Stimulated activated memory B cell treated with anti-CD40 and anti-IgM and Interleukin-4, amounts not matched to agents 10 μg/mL and 1 μg/mL and 100 μg/mL, for 72 hours (primary cell): ENCODE measurements at places on chromosomes 1 and 21.

GRCh38 chr1:201713086-201713810 lies 115.7 kb upstream of the IPO9 start:
- ATAC-seq, result no peak

- ATAC-seq, result peak; percentile 77
Observed at GRCh38 chr1:154837672-154838171, 32.4 kb downstream of the KCNN3 start.

GRCh38 chr1:53266038-53266437 lies 27.7 kb upstream of the MAGOH start:
- no peak for ATAC-seq

GRCh38 chr1:36965275-36966159 lies 68.8 kb downstream of the GRIK3 start:
- no peak for ATAC-seq

DNA sequence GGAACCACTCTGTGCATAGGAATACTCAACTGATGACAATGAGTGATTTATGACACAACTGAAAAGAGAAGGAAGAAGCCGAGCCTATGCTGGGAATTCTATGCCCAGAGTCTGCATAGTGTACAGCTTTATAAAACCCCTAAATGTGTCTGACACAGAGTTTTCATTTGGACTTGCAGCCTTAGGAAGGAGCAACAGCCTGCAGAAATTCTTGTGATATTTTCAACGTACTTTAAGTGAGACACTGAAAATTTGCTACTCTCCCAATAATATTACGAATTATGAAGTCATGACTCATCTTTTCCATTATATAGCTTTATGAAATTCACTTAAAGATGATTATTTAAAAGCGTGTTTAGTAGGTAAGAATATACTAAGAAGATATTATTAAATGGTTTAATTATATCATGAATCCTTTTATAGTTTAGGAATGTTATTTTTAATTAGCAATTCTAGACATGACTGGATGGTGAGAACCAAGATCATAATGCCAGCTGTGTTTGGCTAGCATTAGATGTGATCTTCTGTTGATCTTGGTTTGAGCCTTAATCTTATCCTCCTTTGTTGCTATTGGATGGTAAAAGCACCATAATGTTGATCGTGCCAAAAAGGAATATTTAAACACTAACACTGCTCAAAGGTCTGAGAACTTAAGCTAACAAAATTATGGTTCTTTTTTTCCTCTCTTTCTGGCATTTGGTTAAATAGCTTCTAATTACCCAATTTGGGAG lies 785.1 kb upstream of the ADGRL4 start:
- ATAC-seq, result no peak

DNA sequence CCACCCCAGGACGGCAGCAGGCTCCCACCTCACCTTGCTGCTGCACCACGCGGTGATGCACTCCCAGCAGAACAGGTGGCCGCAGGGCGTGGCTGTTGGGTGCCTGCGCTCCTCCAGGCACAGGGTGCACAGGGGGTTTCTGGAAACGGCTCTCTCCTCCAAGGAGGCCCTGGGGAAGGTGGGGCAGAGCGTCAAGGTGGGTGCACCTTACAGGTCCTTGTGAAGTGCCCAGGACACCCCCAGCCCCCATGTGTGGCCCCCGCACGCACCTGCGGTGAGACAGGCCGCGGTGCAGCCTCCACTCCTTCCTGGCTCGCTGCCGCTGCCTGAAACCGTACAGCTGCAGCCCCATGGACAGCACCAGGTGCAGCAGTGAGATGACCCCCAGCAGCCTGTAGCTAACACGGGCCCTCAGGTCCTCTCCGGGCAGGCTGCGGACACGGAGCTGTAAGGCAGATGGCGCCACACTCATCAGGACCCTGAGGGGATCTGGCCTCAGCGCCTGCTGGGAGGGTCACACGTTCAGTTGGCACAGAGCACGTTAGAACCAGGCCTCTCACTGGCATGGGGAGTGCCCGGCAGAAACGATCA lies 5.8 kb downstream of the PEX10 start:
- no peak for ATAC-seq

GRCh38 chr1:30292451-30292850 lies 430.9 kb downstream of the MATN1 start:
- no peak for ATAC-seq

DNA sequence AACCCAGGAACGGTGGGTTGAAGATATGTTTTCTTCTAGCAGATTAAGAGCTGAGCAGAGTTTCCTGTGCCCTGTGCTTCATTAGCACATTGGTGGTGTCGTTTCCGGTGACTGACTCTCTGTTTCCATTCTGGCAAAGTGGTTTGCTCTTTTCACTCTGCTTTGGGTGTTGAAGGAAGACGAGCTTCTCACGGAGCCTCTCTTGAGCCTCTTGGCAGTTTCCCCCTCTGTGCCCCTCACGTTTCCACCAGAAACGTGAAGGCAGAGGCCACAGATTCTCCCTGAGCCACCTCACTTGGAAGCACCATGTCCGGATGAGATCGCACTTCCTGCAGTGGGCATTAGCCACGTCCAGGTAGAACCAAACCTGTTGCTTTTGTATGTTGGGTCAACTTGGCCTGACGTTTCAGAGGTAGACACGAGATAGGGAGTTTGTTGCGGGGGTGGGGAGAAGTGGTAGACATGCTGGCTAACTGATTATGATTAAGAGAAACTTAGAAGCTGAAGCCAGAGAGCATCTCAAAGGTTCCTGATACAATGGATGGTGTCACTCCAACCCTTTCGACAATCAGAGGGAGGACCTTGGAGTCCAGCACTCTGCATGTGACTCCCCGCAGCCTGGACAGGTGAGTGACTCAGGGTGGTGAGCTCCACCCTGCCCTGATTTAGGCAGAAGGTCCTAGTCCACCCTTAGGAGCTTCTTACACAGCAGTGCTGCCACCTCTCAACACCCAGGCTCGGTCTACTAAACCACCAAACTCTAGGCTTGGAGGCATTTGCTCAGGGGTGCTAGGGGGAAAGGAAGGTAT lies at the start of gene LAX1:
Gene LAX1 (plus strand): TSS at position 155 of the 809 bp plus-strand sequence. CDS start 383 bp downstream, at position 538.
- peak; percentile 95 for ATAC-seq

- no peak for ATAC-seq
Observed at GRCh38 chr1:12615865-12616708, 1.9 kb downstream of the DHRS3 start.

GRCh38 chr1:193498088-193498655 lies 311.8 kb upstream of the B3GALT2 start:
- ATAC-seq, result no peak

DNA sequence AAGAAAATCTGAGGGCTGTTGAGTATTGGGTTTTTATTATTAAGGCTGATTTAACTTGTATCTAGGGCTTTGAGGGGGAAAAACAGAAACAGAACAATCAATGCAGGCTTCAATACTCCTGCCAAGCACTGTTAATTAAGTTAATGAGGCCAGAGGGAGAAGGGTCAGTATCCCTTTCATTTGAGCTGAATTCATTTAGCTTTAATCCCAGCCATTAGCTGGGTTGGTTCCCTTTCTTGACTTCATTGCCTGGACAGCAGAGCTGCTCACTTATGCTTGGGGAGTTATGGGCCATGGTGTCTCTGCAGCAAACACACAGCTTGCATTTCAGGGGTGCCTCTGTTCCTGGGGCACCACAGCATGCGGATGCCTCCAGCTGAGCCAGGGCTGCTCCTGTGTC lies 16.3 kb downstream of the TLR5 start:
- no peak for ATAC-seq

DNA sequence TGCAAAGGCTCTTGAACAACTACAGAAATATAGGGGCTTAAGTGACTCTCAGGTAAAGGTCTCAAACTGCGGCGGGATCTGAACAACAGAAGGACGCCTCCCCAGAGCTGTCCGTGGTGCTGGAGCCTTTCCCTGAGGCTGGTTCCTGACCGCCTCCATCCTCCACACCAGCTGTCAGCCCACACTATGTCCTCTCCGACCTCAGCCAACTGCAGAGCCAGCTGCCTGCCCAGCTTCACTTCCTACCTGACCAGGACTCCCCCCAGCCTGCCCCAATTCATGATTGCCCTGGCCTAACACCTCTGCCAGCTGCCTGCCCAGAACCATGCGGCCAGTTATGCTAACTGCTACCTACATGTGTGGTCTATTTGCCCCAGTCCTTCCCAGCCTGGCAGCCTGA lies 63.6 kb upstream of the ZC3H12A start:
- no peak for ATAC-seq

- ATAC-seq, result no peak
Observed at GRCh38 chr1:74012583-74012982, 185.4 kb downstream of the LRRIQ3 start.

DNA sequence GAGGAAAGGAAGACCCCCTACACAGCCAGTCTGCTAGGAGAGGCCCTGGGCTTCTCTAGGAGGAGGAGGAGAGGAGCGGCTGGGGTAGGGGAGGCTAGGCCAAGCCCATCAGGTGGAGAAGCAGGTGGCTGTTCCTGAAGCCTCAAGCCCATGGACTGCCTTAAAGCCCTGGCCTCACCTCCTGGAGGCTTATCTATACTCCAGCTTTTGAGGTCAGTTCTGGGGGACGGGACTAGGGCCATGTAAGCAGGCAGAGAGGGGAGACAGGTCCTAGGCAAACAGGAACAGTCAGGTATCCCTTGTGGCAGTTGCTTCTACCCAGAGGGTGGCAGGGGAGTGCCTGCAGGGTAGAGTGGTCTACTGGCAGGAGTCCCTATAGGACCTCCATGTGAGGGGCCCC lies 40.6 kb downstream of the KCNC4 start:
- ATAC-seq, result no peak

- no peak for ATAC-seq
Observed at GRCh38 chr1:48017716-48018115, 20.5 kb upstream of the TRABD2B start.

DNA sequence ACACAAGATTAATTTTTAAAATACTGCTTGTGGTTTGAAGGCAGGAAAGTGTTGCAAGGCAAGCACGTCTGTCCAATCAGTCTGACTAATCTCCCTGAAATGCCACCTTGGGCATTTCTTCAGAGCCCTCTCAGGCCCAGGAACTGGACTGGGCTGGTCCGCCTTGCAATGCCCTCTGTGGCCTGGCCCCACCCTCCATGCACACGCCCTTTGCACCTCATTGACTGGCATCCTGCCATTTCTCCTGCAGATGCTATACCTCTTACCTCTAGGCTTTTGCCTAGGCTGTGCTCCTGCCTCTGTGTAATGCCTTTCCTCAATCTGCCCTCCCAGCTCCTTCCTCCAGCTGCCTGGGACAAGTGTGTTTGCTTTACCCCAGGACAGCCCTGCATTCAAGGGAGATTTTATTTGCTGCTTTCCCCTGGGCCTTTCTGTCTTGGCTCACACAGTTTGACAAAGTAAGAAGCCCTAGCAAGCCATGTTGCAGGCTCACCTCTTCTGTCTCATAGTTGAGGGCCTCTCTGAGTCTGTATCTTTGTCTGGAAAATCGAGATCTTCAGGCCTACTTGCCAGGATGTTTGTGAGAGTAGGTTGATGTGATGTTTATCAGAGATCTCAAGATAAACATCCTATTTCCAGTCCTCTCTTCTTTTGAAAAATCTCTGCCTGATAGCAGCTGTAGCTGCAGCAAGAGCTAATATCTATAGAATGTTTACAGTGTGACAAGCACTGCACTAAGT lies 149.2 kb upstream of the JUN start:
- no peak for ATAC-seq

DNA sequence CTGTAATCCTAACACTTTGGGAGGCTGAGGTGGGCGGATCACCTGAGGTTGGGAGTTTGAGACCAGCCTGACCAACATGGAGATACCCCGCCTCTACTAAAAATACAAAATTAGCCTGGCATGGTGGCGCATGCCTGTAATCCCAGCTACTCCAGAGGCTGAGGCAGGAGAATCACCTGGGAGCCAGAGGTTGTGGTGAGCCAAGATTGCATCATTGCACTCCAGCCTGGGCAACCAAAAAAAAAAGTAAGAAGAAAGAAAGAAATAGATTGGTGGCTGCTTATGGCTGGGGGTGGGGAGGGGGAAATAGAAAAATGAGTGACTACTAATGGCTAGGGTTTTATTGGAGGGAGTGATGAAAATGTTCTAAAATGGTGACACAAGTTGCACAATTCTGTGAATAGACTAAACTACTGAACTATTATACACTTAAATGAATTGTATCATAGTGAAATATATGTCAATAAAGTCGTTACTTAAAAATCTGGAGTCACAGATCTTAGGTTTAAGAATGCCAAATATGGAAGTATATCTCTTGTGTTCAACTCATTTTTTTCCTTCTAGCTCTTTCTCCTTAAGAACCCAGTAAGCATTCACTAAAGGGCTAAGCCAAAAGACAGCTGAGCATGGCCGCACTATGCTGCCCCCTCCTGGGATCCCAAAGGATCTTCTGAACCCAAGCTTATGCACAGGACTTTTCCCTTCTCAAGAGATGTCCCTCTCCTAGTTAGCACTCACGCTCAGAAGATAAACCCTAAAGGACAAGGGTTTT lies 3.2 kb upstream of the NPL start:
- no peak for ATAC-seq

- no peak for ATAC-seq
Observed at GRCh38 chr1:198893763-198894444, 255.1 kb downstream of the PTPRC start.

- ATAC-seq, result no peak
Observed at GRCh38 chr1:16300436-16300835, 51.8 kb downstream of the FBXO42 start.

DNA sequence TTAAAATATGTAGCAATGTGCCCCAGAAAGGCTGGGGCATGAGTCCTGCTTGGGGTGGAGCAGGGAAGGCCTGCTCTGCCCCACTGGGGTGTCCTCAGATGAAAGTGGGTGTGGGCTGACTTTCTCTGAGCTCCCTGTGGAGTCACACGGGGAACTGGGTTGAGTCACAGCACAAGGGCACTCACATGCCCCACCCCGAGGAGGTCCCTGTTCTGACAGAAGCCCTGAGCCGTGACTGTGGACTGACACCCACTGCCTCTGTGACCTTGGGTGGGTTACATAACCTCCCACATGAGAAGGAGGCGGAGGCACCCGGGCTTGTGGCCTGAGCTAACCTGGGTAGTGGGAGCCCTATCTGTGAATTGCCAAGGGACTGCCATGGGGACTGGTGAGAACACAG lies 52.5 kb upstream of the TINAGL1 start:
- ATAC-seq, result peak; percentile 86

DNA sequence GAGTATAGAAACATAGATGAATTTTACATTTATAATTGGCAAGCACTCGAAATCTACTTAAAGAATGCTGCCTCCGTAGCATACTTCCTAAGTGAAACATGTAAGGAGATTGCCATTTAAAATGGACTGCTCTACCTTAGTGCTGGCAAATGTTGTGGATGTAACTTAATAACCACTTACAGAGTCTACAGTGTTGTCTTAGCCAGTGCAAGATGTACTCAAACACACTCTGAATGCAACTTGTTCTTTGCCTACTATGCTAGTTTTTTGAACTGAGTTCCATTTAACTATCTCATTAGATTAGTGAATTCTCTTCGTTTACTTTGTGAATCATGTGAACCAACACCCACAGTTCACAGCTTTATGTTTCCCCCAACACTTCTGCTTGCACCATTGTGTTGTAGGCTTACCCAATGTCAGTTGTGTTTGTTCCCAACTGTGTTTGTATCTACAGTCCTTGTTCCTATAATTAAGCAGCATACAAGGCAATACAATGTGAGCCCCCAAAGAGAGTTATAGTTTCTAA lies 345.5 kb upstream of the LYPLAL1 start:
- no peak for ATAC-seq
